ENCODE measurements at places on chromosomes 6 and 20. TPM values are rescaled to one million over a fixed set of nuclear protein-coding genes. Genes with fewer than 3 reads are reported as not detected.

DNA sequence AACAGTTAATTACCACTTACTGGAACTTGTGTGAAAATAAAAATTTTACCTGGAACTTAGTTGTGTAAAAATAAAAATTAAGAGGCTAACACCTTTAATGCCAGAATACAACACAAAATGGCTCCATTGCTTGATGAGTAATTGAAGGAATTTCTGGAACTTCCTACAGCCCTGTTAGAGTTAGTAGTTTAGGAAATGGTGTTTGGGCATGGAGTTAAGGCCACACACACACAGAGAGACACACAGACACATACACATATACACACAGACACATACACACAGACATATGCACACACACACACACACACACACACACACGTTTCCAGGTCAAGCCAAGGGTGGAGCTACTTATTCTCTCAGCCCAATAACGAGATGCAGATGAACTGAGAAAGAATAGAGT lies 20.6 kb upstream of the CST3 start:
- DNase-seq, result no peak

GRCh38 chr6:123747515-123747914 lies 56.1 kb upstream of the NKAIN2 start:
- DNase-seq, result no peak

- no peak for DNase-seq
Observed at GRCh38 chr20:36153204-36153603, 1.3 kb upstream of the EPB41L1 start.

DNA sequence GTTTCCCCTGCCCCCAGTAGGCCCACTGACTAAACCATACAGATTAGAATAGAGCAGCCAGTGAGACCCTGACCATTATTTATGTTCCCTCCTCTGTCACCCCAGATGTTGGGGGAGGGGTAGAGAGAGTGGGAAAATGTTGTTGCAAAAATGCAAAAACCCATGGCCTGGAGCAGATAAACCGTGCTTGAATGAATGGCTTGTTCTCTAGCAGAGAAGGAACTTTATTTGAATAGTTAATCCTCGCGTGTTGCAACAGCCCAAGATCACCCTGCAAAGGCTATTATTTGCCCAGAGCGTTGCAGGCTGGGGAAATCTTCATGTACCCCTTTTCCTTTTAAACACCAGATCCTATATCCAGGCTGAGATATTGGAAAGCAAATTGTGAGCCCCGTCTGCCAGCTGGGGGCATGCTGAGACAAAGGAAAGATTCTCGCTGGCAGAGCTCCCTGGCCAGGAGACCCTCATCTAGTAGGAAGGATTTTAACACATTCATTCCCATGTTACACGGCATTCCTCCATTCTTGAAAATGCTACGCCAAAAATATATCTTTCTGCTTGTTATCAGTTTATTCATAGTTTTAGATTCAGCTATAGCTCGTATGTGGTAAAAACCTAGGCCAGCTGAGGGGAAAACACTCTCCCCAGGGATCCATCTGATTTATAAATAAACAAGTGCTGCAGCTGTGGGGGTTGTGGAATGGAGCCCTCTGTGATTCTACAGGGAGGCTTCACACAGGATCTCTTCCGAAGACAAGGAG lies 53.0 kb downstream of the LINC00237 start:
- no peak for DNase-seq

GRCh38 chr20:62501801-62502495 lies 26.2 kb upstream of the GATA5 start:
- no peak for DNase-seq

GRCh38 chr6:82374516-82374915 lies 10.9 kb downstream of the TPBG start:
- DNase-seq, result no peak

GRCh38 chr6:109472132-109472995 lies 10.7 kb downstream of the ZBTB24 start:
- peak; percentile 84 for DNase-seq

DNA sequence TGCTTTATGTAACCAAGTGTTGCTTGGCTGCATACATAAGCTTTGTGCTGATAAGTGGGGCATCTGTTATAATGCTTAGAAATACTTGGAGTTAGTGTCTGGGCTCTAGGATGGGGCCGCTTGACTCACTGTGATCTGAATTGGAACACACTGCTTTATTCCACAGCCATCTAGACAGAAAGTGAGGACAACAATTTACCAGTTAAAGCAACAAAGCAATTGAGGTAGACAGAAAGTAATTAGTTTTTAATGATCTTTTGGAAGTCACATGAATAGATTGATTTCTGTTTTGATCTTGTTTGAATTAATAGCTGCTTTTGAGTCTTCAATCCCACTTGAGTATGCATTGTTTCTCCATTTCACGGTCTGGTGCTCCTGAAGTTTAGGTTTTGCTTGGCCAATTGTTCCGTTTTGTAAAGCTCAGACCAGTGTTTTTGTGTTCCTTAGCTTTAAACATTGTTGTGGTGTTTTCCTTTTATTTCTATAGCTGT lies 157.5 kb downstream of the TRMT11 start:
- DNase-seq, result no peak

DNA sequence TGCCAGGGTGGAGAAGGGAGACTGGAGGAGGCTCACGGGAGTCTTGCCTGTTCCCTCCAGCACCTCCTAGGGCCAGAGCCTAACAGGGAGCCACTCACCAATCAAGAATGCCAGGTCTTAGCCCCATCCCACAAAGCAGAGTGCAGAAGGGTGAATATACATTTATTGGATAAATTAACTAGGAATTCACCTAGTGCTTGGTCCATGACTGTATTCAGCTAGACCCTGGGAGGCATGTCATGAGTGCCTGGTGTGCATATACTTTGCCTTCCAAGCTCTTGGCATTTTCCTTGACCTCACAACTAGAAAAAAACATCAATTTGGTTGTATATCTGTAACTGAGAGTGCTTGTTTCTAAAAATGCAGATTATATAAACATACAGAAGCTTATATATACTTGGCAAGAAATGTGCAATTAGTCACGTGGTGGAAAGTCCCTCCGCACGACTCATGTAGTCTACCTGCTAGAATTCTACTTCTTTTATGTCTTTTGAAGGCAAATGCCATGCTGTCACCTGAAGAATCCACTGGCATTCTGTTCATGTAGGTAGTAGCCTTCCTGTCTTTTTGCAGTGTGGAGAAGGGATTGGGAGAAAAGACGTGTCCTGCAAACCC lies 991.0 kb downstream of the KIF16B start:
- DNase-seq, result no peak

GRCh38 chr20:21175433-21175832 lies 49.6 kb downstream of the KIZ start:
- no peak for DNase-seq

DNA sequence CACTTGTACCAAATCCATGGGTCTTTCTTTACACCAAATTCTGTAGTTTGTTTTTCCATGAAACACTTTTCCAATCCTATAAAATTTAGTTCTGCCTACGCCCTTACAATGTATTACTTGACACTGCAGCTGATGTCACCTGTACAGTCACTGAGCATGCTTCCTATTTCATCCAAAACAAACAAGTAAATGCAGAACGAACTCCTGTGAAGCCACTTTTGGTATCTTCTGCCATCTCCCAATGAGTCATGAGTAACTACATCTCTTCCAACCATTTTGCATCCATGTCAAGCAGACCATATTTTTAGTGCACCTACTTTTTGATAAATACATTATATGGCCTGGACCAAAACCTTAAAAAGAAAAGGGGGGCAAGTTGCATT lies 42.4 kb downstream of the HDDC2 start:
- DNase-seq, result no peak

The E2F3 gene
- 10.3 TPM for total RNA-seq

The PAX1 gene
- not detected for total RNA-seq

- no peak for DNase-seq
Observed at GRCh38 chr6:142420802-142421201, 119.0 kb downstream of the ADGRG6 start.

- DNase-seq, result no peak
Observed at GRCh38 chr6:160071805-160072690, 49.6 kb upstream of the SLC22A1 start.

DNA sequence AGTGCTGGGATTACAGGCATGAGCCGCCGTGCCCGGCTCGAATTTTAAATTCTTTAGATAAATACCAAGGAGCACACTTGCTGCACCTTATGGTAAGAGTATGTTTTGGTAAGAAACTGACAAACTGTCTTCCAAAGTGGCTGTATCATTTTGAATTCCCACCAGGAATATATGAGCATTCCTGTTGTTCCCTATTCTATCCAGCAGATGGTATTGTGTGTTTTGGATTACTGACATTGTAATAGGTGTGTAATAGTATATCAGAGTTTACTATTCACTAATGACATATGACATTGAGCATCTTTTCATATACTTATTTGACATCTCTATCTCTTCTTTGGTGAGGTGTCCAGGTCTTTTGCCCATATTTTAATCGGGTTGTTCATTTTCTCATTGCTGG lies 40.5 kb downstream of the TGM6 start:
- no peak for DNase-seq

GRCh38 chr6:106666282-106667021 lies 37.1 kb downstream of the QRSL1 start:
- no peak for DNase-seq

DNA sequence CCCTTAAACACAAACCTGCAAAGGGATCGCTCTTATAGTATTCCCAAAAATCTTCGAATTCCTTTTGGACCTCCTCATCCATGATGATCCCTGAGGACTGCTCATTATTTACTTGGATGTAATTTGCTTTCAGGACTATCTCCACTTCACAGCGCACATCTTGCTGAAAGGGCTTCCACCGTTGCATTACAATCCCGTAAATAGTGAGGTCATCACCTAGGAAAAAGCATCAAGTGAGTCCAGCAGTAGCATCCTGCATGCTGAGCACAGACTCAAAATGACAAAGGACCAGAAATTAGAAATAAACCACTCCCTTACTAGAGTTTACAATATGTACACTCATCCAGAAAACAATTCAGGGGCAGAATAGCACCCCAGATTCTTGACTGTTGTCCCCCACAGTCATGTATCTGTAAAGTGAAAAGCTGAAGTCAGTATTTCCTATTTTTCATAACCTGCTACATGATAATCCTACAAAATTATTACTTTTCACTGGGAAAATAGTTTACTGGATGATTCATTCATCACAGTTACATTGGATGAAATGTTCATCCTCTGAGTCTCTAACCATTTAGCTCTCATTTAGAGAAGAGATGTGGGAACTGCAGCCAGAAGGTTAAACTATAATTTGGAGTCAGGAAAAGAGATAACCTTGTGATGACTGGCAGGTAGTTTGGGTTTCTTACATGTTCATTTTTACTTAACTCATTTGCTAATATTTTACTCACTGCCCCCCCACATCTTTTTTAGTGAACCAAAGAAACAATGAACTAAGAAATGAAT lies 17.2 kb downstream of the MCM9 start:
- DNase-seq, result no peak

GRCh38 chr6:74731931-74732330 lies 473.9 kb downstream of the COL12A1 start:
- no peak for DNase-seq

DNA sequence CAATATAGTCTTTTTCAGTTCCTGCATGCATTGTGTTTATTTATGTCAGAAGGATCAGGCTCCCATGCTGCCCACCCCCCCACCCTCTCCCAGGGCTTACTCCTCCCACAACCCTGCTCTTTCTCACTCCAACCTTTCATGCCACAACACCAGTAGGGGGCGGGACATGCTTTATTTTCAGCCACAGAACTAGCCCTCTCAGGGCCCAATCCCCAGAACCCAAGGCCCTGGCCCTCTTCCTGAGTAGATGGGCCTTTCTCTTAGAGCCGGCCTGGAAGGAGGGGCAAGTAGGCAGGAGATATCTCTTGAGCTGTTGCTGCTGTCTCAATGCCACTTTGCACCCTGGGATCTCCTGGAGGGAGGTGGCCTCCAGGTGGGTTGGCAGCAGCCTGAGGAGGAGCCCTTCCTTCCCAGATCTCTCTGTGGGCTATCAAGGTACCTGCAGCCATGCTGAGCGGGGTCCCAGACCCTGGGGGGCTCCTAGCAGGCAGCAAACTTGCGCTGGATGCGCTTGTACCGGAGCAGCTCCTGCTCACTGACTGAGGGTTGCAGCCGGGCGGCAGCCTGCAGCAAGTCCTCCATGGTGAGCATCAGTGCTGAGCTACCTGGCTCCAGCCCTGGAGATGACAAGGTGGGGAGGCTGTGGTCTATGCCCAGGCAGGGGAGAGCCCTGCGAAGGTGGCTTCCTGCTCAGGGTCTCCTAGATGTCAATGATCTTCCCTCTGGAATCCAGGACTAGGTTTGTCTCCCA lies 3.5 kb downstream of the GNMT start:
- peak; percentile 6 for DNase-seq

- DNase-seq, result no peak
Observed at GRCh38 chr6:24403501-24403824, 727 bp downstream of the MRS2 start.

DNA sequence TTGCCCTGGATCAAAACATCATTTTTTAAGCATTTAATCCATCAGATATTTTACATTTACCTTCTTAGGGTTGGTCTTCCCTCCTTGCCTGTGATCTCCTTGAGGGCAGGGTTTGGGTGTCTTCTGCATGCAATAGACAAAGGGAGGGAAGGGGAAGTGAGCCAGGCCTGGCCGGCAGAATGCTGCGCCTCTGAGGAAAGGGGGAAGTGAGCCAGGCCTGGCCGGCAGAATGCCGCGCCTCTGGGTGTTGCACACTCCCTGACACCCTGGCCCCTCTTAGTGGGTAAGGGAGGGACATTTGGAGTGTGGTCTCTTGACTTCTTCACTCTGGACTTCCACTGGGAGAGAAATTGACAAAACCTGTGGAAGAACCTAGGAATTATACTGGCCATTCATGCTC lies 12.4 kb downstream of the PSMF1 start:
- no peak for DNase-seq

DNA sequence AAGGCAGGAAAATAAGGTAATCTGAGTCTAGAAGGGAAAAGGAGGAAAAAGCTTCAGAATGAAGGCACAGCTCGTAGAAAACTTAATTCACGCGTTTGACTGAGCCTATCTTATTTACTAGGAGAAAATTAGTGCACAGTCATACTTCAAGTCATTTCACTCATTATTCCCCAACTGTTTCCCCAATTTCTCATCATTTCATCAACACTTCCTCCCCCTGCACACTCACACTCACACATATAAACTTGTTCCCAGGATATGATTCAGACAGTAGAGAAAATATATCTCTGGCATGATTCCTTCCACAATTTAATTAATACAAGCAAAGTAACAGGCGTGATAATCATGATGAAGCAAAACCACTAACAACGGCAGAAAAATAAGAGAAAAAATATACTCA lies 94.5 kb upstream of the F13A1 start:
- no peak for DNase-seq

DNA sequence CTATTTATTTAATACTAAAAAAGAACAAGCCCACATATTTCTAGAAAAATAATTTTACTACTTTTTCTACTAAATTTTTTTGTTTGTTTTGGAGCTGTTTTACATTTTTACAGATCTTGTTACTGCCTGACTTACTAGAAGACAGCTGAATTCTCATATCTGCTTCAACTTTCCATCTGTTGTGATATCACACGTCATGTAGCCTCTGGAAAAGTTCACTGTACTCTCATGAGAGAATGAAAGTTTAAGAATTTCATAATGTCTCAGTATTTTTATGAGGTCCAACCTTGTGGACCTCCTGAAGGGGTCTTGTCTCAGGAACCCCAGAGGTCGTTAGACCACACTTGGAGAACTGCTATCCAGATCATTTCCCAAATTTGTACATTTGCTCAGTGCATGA lies 81.7 kb upstream of the MTHFD1L start:
- DNase-seq, result no peak
